Activated CD4-positive, alpha-beta memory T cell treated with anti-CD3 and anti-CD28 coated beads, Interleukin-2, amount 10 ng/mL, durations not matched to agents 7 days and 5 days (primary cell): ENCODE measurements at places on chromosomes 13 and 19. TPM values are rescaled to one million over a fixed set of nuclear protein-coding genes. Genes with fewer than 3 reads are reported as not detected.

GRCh38 chr13:32254916-32255723 lies 60.0 kb downstream of the ZAR1L start:
- H3K27me3 ChIP-seq, result no peaks in the 10 kb centered on the region
- no peak overlapping the region for H3K4me3 ChIP-seq
- peaks cover 13% of the 10 kb centered on the region for H3K4me1 ChIP-seq
- H3K36me3 ChIP-seq, result peaks cover 2% of the 10 kb centered on the region
- no peak for DNase-seq
- no peak overlapping the region for H3K27ac ChIP-seq

DNA sequence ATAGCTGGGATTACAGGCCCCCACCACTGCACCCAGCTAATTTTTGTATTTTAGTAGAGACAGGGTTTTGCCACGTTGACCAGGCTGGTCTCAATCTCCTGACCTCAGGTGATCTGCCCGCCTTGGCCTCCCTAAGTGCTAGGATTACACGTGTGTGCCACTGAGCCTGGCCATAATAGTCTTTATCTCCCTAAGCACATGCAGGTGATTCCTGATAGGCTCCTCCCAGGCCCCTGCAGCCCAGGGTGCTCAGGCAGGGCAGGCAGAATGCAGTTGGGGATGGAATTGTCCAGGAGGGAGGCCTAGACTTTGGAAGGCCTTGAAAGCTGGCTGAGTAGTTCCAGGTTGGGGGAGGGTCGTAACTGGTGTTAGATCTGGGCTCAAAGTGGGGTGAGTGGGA lies 8.5 kb downstream of the ZNF526 start:
- H3K27ac ChIP-seq, result no peak overlapping the region
- H3K4me3 ChIP-seq, result no peak overlapping the region
- H3K4me1 ChIP-seq, result peaks cover 19% of the 10 kb centered on the region
- no peaks in the 10 kb centered on the region for H3K27me3 ChIP-seq
- DNase-seq, result no peak
- H3K36me3 ChIP-seq, result peaks cover 74% of the 10 kb centered on the region

DNA sequence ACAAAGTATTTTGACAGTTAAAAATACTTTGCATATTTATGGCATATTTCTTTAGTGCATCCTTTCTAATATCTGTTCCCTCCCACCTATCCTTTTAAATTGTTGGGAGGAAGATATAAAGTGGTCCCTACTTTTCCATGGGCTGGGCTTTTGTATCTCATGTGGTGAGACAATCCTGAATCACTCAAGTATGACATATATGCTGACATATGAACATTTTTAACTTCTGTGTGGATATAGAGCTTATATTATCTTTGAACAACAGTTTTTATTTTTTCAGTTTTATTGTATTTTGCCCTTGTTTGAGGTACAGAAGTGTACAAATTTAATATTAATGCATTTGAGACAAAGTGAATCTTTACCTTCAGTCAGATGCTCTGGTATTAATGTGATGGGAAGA lies 3.4 kb downstream of the ZMYM2 start:
- H3K36me3 ChIP-seq, result peaks cover 33% of the 10 kb centered on the region
- no peak overlapping the region for H3K4me3 ChIP-seq
- no peaks in the 10 kb centered on the region for H3K27me3 ChIP-seq

DNA sequence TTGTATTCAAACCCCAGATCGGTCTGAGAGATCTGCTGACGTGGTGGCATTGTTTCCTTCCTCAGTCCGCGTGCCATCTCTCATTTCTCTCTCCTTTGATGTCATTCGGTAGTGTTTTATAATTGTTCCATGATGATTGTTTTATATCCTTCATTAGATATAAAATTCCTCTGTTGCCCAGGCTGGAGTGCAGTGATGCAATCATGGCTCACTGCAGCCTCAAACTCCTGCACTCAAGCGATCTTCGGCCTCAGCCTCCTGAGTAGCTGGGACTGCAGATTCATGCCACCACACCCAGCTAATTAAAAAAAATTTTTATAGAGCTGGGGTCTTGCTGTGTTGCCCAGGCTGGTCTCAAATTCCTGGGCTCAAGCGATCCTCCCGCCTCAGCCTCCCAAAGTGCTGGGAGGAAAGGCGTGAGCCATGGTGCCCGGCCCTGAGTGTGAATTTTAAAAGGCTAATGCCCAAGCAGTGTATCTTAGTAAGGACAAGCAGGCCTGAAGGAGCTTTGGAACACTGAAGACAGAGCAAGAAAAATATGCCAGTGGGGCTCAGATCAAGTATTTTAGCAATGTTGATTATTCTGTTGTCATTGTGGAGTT lies 5.3 kb downstream of the ZNF57 start:
- H3K4me3 ChIP-seq, result no peak overlapping the region
- peaks cover 17% of the 10 kb centered on the region for H3K36me3 ChIP-seq
- peaks cover 18% of the 10 kb centered on the region for H3K4me1 ChIP-seq
- H3K27me3 ChIP-seq, result no peaks in the 10 kb centered on the region

DNA sequence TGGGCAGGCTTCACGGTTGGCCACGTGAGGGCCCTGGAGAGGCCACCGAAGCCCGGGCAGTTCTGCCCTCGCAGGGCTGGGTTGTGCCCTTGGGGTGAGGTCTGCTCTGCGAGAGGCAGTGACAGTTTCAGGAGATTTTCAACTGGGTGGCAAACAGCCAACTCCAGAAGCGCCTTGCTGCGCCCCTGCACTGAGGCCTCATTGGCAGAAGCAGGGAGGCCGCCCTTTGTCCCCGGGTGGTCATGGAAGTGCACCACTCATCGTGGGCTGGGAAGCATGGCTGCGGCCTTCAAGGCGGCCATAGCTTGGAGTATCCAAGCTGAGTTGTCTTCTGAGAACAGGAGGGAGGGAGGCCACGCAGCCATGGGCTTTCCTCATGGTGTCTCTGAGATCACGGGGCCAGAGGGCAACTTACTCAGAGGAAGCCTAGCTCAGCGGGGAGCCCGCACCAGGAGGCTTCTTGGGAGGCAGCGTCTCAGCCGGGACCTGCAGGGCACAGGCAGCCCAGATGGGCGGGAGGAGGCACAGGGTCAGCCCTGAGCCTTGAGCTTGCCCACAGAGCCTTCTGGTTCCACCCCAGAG lies 14.8 kb downstream of the PLEKHJ1 start:
- H3K36me3 ChIP-seq, result peaks cover 44% of the 10 kb centered on the region
- H3K27me3 ChIP-seq, result no peaks in the 10 kb centered on the region
- H3K27ac ChIP-seq, result no peak overlapping the region
- no peak for DNase-seq

DNA sequence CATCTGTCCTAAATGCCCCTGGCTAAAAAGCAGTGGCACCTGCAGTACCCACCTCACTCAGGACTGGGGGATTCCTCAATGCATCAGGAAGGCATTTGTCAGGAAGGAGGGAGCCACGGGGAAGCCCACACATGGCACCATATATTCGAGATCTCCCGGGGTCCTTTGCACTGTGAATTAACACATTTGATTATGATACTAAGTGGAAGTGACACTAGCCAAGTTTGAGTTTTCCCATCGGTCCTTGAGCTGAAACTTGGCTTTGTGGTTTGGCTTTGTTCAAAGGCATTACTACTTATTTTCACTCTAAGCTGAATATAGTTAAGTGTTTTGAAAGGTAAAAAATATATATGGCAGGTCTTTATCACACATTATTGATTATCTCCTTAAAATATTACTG lies 168.7 kb upstream of the MYO16 start:
- no peaks in the 10 kb centered on the region for H3K36me3 ChIP-seq
- DNase-seq, result no peak
- H3K4me1 ChIP-seq, result no peaks in the 10 kb centered on the region
- no peaks in the 10 kb centered on the region for H3K27me3 ChIP-seq
- H3K27ac ChIP-seq, result no peak overlapping the region
- no peak overlapping the region for H3K4me3 ChIP-seq

DNA sequence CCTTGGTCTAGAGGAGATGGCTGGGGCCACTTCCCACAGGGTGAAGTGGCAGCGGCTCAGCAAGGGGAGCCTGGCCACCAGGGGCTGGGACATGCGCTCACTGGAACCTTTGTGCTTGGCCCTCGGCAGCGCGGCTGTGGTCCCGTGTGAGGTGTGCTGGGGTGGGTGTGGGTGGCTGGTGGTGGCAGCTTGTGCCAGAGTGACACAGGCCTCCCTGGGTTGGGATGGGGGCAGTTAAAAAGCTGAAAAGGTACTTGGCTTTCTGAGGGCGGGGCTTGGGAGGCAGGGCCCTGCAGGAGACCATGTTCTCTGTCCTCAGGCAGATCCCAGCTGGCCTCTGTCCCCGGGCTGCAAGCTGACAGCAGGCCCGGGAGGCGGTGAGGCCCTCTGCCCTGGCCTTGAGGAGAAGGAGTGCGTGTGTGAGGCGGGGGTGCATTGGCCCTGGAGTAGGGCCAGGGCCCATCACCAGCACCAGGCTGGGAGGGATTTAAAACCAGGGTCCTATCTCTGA lies 17.3 kb downstream of the MPND start:
- H3K4me3 ChIP-seq, result no peak overlapping the region
- H3K36me3 ChIP-seq, result peaks cover 19% of the 10 kb centered on the region
- no peaks in the 10 kb centered on the region for H3K4me1 ChIP-seq
- no peak overlapping the region for H3K27ac ChIP-seq

DNA sequence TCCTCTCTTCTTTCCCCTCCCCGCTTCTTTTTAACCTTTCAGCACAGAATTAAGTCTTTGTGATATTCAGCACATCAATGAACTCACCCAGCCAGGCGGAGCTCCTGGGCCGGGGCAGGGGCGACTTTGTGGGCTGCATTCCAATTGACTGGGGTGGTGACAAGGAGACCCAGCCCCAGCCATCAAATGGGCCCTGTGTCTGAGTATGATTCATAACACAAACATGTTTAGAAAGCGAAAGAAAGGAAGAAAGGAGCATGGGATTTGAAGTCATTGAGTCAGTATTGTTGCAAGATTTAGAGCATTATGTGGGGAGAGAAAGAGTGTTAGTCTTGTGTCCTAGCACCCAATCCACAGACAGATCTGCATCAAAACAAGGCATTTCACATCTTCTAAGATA lies 185.3 kb downstream of the LHFPL6 start:
- no peak overlapping the region for H3K27ac ChIP-seq
- H3K4me1 ChIP-seq, result no peaks in the 10 kb centered on the region
- H3K36me3 ChIP-seq, result no peaks in the 10 kb centered on the region
- H3K27me3 ChIP-seq, result peaks cover 12% of the 10 kb centered on the region

- H3K4me1 ChIP-seq, result no peaks in the 10 kb centered on the region
- no peaks in the 10 kb centered on the region for H3K36me3 ChIP-seq
- no peak for DNase-seq
- H3K27ac ChIP-seq, result no peak overlapping the region
Observed at GRCh38 chr19:22619371-22619770, 14.8 kb upstream of the ZNF492 start.

DNA sequence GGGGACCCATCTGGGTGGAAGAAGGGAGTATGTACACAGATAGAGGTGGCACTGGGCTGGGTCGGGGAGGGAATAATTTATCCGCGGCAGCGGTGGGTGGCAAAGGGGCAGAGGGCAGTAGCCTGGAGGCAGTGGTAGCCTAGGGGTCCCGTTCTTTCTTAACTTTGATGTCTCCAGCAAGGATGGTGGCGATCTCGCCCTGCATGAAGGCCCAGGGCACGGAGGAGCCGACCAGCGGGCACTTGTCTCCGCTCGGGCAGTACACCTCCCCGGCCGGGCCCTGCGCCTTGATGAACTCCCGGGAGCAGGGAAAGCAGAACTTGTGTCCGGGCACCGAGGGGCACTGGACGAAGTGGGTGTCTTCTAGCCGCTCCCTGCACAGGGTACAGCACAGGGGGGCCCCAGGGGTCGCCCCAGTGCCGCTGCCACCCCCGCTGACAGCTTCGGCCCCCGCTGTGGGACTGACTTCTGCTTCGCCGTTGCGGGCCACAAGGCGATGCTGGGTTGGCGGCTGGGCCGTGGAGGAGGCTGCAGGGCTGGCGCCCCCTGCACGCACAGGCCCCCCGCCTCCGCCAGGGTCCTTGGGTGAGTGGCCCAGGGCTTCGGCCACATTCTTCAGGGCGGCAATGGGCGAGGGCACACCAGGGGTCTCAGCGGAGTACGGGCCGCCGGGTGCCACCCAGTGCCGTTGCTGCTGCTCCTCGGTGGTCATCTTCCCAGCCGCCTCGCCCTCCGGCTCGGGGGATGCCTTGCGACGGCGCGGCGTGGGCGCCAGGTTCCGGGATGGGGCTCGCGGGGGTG lies 1.9 kb downstream of the IRF2BP1 start:
- no peaks in the 10 kb centered on the region for H3K27me3 ChIP-seq
- H3K36me3 ChIP-seq, result peaks cover 4% of the 10 kb centered on the region
- no peak overlapping the region for H3K27ac ChIP-seq
- DNase-seq, result no peak
- peaks cover 35% of the 10 kb centered on the region for H3K4me1 ChIP-seq

DNA sequence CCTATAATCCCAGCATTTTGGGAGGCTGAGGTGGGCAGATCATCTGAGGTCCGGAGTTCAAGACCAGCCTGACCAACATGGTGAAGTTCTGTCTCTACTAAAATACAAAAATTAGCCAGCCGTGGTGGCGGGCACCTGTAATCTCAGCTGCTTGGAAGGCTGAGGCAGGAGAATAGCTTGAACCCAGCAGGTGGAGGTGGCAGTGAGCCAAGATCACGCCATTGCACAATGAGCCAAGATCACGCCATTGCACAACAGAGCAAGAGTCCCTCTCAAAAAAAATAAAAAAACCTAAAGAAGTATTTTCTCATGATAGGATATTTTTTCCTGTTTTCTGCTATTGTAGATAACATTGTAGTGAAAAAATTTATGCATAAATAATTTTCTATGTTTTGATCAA lies 13.3 kb downstream of the IFT88 start:
- no peak for DNase-seq
- no peak overlapping the region for H3K27ac ChIP-seq
- no peaks in the 10 kb centered on the region for H3K27me3 ChIP-seq
- H3K4me1 ChIP-seq, result no peaks in the 10 kb centered on the region

- peak within 1 kb of the TSS; percentile 97 for H3K27ac ChIP-seq
- H3K4me3 ChIP-seq, result peak within 1 kb of the TSS; percentile 83
- peak; percentile 100 for DNase-seq
- peaks cover 52% of the 10 kb centered on the region for H3K4me1 ChIP-seq
Observed at GRCh38 chr19:58572818-58573657, at the start of gene MZF1. Gene MZF1 (minus strand): TSS chr19:58573335. CDS start chr19:58571389, 1,946 bp downstream.

DNA sequence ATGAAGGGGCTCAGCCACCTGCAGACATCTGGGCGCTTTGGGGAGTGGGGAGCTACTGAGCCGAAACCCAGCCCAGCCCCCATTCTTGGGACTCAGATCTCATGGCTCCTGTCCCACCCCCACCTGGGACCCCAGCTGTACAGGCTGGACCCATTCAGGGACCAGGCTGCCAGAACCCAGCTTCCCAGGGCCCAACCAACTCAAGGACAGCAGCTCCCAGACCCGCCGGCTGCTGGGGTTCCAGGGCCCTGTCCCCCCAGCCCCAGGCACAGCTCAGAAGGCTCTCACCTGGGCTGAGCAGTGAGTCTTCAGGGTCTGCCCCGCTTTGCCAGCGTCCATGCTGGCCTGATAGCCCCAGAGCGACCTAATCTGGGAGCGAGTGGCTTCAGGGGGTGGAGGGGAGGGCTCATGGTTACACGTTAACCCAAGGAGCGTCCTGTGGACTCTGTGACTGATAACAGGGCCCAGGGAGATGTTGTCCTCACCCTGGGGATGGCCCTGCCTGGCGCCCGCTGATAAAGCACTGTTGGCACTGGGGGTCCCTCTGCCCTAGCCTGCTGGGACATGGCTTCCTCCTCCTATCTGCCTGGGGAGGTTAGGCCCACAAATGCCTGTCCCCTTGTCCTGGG lies at the start of gene TMEM86B:
Gene TMEM86B, minus strand, starts transcription at position 361 of the 629 bp plus-strand sequence. Its CDS starts 22 bp downstream, at position 339.
- H3K36me3 ChIP-seq, result peaks cover 58% of the 10 kb centered on the region
- H3K4me1 ChIP-seq, result peaks cover 6% of the 10 kb centered on the region
- no peaks in the 10 kb centered on the region for H3K27me3 ChIP-seq
- no peak for DNase-seq

Gene ZIC2
- 0.50 TPM for total RNA-seq

Gene IL4I1
- 26.4 TPM for total RNA-seq

Gene ARHGAP35
- 35.4 TPM for total RNA-seq

Gene SPPL2B
- 68.2 TPM for total RNA-seq

Gene SPACA4
- total RNA-seq, result not detected

Gene IGSF23
- not detected for total RNA-seq

Gene NUMBL
- total RNA-seq, result 4.8 TPM

Gene TNNI3
- total RNA-seq, result not detected

Gene ZNF580
- 39.7 TPM for total RNA-seq
